ENCODE measurements at places on chromosomes 13 and 19.
A peak's percentile ranks its signal among the peaks of the same experiment; 100 is the strongest.

DNA sequence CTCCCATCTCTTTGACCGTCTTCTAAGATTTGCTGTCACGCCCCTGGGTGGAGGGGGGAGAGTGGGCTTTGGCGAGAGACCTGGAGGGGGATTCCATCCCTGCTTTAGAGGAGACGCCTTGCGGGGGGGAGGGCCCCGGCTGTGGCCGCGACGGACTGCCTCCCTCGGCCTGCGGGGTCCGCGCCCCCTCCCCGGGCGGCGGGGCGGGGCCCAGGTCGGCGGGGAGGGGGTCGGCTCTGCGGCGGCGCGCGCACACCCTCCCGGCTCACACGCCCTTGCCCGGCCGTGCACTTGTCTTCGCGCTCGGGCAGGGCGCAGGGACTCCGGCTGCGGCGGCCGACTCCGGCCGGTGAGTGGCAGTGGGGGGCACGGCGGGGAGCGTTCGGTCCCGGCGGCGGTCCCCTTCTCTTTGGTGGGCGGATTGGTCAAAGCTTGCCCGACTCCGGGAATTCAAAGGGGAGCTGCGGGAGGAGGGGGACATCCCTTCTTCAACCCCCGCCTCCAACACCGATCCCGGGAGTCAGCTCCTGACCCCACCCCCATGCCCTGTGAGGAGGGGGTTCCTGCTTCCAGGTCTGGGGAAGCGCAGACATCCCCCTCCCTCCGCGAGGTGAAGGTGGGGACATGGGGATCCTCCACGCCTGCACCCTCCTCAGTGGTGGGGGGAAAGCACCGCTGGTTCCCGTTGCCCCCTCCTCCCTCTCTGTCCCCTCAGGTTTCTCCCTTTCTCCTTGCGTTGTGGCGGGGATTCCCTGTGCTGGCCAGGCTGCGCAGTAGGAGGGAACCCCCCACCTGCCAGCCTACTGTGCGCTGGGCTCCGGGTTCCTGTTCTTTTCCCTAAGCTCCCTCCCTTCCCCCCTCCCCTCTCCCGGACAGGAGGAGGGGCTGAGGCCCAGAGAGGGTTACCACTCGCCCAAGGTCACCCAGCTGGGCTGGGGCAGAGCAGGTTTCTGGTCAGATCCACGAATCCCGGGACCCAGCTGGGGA is 14.6 kb upstream of the KCNN1 start:
- H3K4me1 ChIP-seq, result peaks cover 29% of the 10 kb centered on the region
- H3K27me3 ChIP-seq, result peaks cover 75% of the 10 kb centered on the region
- H3K36me3 ChIP-seq, result no peaks in the 10 kb centered on the region
- H3K4me3 ChIP-seq, result no peak overlapping the region
- no peak for DNase-seq
- no peak overlapping the region for H3K27ac ChIP-seq

DNA sequence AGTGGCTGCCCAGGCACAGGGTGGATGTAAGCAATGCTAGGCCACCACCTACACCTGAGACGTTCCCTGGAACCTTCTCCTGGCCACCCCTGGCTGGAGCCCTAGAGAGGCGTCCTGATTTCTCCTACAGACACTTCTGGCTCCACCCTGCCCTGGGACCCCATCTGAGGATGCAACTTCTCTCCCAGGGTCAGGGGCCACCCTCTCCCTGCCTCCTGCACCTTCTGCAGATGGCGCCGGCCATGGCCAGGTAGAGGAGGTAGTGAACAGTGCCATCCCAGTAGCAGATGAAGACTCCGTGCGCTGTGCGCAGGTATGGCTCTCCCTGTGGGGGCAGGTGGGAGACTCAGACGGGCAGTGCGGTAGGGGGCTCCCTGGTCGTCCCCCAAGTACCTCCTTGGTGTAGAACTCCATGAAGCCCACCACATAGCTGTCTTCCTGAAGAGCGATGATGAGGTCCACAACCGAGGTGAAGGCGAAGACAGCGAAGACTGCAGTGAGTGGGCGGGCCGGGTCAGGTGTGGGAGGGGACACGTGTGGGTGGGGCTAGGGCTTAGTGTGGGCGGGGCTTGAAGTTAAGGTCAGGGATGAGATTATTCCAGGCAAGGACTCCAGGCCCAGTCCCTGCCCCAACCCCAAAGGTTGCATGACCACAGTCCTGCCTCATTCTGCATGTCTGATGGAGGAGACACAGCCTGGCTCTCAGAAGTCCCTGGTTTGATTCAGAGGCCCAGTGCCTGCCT is 3.0 kb downstream of the TM6SF2 start:
- H3K27ac ChIP-seq, result no peak overlapping the region
- H3K36me3 ChIP-seq, result no peaks in the 10 kb centered on the region
- no peak overlapping the region for H3K4me3 ChIP-seq
- H3K4me1 ChIP-seq, result no peaks in the 10 kb centered on the region

DNA sequence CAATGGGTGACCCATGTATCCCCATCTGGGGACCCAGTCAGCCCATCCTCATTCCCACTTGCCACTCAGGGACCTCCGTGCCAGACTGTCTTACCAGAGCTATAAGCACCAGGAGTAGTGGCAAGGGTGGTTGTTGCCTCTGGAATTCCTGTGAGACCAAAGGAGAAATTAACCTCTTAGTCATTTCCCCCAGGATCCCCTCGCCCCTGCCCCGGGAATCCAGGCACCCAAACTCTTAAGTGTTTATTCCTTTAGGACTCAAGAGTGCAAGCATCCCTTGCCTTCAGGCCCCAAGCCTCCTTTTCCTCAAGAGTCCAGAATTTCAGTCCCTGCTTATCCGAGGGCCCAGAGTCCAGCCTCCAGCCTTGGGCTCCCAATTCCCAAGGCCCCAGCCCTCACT is 9.2 kb downstream of the NTN5 start:
- H3K4me3 ChIP-seq, result no peak overlapping the region
- no peaks in the 10 kb centered on the region for H3K27me3 ChIP-seq
- no peak for DNase-seq
- H3K27ac ChIP-seq, result no peak overlapping the region
- no peaks in the 10 kb centered on the region for H3K4me1 ChIP-seq

DNA sequence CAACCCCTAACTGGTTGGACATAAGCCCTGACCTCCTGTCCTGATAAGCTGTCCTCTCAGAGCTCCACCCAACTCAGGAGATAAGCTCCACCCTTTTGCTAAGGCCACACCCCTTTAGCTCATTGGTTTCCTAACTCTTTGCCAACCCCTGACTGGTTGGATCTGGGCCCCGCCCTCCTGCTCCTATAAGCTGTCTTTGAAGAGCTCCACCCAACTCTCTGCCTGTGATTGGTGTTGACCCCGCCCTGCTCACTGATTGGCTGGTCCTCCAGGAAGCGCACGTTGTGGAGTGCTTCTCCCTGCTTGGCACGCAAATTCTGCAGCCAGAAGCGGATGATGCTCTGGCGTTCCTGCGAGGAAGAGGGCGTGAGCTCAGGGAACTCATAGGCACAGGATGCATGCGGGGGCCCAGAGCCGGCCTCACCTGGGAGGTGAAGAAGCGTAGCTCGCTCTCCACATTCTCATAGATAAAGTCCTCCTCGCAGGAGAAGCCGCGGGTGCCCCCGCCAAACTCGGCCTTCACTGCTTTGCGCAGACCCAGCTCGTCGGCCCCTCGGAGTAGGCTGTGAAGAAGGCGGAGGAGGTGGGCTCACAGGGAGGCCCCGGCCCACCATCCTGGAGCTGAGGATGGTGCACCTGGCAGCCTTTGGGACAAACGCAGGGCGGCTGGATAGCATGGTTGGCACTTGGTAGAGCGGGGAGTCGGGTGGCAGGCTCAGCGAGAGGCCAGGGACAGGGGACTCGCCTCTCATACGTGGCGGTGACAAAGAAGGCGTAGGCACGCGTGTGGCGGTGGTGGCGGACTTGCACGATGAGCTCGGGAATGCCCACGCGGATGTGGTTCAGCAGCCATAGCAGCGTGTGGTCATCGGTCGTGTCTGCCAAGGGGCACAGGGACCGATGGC is 1.7 kb downstream of the ANO8 start:
- peaks cover 8% of the 10 kb centered on the region for H3K4me1 ChIP-seq
- DNase-seq, result no peak
- no peaks in the 10 kb centered on the region for H3K27me3 ChIP-seq
- H3K36me3 ChIP-seq, result no peaks in the 10 kb centered on the region
- H3K4me3 ChIP-seq, result no peak overlapping the region
- no peak overlapping the region for H3K27ac ChIP-seq

DNA sequence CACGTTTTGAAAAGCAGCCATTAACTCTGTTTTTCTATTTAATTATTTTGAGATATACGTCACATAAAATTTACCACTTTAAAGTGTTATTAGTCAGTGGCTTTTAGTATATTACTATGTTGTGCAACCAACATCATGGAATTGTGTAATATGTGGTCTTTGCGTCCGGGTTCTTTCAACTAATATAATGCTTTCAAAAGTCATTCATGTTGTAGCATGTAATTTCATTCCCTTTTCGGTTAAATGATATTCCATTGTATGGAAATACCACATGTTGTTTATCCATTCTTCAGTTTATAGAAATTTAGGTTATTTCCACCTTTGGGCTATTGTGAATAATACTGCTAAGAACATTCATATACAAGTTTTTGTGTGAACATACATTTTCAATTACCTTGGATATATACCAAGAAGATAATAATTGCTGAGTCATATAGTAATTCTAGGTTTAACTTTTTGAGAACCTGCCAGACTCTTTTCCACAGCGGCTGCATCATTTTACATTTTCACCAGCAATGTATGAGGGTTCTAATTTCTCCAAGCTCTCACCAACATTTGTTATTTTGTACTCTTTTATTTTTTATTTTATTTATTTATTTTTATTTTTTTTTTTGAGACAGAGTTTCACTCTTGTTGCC is 28.1 kb upstream of the CLDN10 start:
- H3K27me3 ChIP-seq, result no peaks in the 10 kb centered on the region
- no peak overlapping the region for H3K4me3 ChIP-seq
- no peak for DNase-seq
- H3K27ac ChIP-seq, result no peak overlapping the region
- no peaks in the 10 kb centered on the region for H3K4me1 ChIP-seq

DNA sequence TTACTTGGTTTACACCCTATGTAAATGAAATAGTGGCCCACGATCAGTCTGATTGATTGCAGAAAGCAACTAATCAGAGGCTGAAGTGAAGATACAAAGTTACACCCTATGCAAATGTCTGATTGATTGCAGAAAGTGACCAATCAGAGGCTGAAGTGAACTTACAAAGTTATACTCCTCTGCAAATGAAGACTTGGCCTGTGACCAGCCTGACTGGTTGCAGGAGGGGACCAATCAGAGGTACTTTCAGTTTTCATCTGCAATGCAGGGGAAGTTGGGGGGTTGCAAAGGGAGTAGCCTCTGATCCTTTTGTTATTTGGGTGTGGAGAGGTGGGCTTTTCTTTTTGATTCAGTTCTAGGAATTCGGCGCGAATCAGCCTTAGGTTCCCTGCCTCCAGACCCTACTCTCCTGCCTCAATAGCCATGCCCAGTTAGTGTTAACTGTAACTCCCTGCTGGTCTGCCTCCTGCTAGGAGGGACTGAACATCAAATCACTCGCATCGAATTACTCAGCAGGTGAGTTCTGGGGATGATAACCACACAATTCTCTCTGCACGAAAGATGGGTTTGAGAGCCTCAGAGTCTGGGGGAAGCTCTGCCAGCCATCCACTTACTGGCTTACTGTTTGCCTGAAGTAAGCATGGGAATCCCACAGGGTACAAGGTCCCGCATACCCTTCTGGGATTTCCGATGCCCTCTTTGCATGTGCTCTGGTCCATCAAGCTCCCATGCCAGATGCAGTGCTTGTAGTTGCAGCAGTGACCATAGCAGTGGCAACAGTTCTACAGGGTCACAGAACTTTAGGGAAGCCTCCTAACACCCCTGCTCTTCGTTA is 7.5 kb downstream of the ARL11 start:
- H3K4me3 ChIP-seq, result peak overlapping the region; percentile 8
- no peak overlapping the region for H3K27ac ChIP-seq
- H3K36me3 ChIP-seq, result no peaks in the 10 kb centered on the region
- DNase-seq, result no peak

DNA sequence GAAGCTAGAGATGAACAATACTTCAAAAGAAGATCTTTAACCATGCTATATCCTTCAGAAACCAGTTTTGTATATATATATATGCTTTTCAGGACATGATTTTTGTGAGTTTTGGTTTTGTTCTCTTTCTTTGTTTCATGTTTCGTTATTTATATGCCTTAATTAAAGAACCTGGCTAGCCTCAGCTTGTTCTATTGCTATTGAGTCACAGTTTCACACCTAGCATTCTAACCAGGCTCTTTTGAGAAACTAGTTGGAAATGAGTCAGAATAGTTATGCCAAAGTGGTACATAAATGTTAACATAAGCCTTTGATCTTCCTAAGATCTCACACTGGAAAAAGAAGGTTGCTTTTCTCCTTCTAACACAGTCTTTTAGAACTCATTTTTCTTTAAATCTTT is 1925.2 kb downstream of the OLFM4 start:
- H3K4me3 ChIP-seq, result no peak overlapping the region
- DNase-seq, result no peak
- no peaks in the 10 kb centered on the region for H3K4me1 ChIP-seq
- no peak overlapping the region for H3K27ac ChIP-seq

GRCh38 chr19:45971260-45971902 is 2.3 kb downstream of the NOVA2 start:
- no peaks in the 10 kb centered on the region for H3K4me1 ChIP-seq
- H3K27ac ChIP-seq, result peak overlapping the region; percentile 9
- no peak for DNase-seq
- peak overlapping the region; percentile 42 for H3K4me3 ChIP-seq
- no peaks in the 10 kb centered on the region for H3K36me3 ChIP-seq

DNA sequence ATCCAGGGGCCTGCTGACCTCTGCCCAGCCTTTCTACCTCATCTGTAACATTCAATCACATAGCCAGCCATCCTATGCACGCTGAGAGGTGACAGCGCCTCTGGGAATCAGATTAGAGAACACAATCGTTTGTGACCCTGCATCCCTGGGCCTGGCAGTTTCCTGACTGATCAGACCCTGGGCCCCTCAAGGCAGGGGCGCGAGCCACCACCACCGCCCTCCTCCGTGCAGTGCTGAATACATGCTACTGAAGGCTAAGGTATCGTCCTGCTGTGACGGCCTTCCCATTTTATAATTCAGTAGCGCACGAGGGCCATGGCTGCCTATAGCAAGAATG is 1.3 kb downstream of the TMTC4 start:
- DNase-seq, result no peak
- H3K27me3 ChIP-seq, result no peaks in the 10 kb centered on the region
- no peaks in the 10 kb centered on the region for H3K36me3 ChIP-seq
- H3K27ac ChIP-seq, result no peak overlapping the region
- peak overlapping the region; percentile 92 for H3K4me3 ChIP-seq
- H3K4me1 ChIP-seq, result peaks cover 5% of the 10 kb centered on the region

- no peak overlapping the region for H3K4me3 ChIP-seq
- H3K36me3 ChIP-seq, result no peaks in the 10 kb centered on the region
- H3K27ac ChIP-seq, result no peak overlapping the region
- no peaks in the 10 kb centered on the region for H3K27me3 ChIP-seq
- no peaks in the 10 kb centered on the region for H3K4me1 ChIP-seq
- DNase-seq, result no peak
Measured at GRCh38 chr13:45109102-45109720, 11.1 kb upstream of the GTF2F2 start.

DNA sequence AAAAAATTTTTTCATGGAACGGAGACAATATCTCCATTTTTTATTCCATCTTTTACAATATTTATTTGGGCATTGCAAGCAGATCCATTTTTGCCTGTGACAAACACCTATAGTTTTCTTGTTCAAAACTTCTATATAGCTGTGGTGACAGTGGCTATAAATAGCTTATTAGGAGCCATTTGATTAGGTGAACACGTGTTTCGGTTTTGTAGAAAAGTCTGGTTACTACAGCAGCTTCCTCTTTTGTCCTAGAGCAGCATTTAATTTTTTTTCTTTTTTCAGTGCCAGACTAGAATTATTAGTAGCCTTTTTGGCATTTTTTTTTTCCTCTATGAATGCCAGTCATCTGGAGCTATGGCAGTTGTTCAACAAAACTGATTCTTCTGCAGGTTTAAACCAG is 123.5 kb downstream of the RXFP2 start:
- H3K27me3 ChIP-seq, result no peaks in the 10 kb centered on the region
- no peak overlapping the region for H3K27ac ChIP-seq
- H3K36me3 ChIP-seq, result no peaks in the 10 kb centered on the region
- H3K4me1 ChIP-seq, result no peaks in the 10 kb centered on the region
- H3K4me3 ChIP-seq, result no peak overlapping the region

Measured in breast epithelium (tissue), 4 donors.